Activated CD8-positive, alpha-beta memory T cell treated with anti-CD3 and anti-CD28 coated beads for 1 hour (primary cell): ENCODE measurements at places on chromosomes 6 and 20.
A peak's percentile ranks its signal among the peaks of the same experiment; 100 is the strongest.

DNA sequence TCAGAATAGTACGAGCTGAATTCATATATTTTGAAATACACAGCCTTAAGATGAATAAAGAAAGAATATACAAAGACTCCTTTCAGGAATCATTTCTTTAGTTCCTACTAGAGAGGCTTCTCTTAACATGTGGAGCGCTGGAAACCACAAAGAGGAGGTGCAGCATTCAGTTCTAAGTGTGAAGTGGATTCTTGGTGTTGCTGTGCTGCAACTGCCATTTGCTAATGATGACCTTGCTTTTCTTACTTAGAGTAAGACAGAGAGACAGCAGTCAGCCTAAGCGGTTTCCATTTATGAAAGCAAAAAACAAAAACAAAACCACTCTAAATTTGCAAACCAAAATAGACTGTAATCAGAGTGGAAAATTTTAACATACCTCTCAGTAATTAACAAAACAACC is 629.0 kb downstream of the EPHA7 start:
- no peak for DNase-seq

- no peak for DNase-seq
Observed at GRCh38 chr6:8652710-8653109, 217.4 kb upstream of the SLC35B3 start.

DNA sequence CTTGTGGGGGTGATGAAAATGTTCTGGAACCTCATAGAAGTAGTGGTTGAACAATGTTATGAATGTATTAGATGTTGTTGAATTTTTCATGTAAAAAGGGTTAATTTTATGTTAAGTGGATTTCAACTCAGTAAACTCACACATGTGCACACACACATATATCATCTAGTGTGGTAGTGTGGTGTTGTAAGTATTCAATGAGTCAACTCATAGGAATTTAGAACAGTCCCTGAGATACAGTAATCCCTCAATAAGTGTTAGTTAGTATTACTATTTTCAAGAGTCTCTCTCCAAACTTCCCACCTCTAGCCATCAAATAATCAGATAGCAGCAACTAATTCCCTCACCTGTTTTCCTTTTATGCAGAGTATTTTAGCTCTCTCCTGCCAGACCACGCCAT is 563.1 kb upstream of the JARID2 start:
- DNase-seq: no peak

DNA sequence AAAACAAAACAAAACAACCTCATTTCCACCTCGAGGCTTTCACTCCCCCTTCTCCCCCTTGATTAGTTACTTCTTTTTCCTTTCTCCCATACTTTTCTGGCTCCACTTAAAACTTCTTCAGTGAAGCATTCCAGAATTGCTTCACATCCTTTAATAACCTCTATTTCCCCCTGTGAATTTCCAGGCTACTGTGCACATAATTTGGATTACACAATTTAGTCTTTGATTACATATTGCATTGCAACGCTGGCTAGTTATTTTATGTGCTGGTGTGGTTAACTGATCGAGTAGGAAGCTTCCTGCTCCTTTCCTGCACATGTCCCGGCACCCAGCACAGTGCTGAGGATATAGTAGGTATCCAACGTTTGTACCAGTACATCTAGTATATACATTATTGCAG is 28.1 kb upstream of the EEF1E1 start:
- no peak for DNase-seq

GRCh38 chr6:143516690-143517446 is 5.3 kb upstream of the FUCA2 start:
- no peak for DNase-seq

GRCh38 chr6:44742201-44742600 is 354.7 kb downstream of the CDC5L start:
- DNase-seq: no peak

- no peak for DNase-seq
Observed at GRCh38 chr6:134640229-134640628, 309.7 kb downstream of the ALDH8A1 start.

DNA sequence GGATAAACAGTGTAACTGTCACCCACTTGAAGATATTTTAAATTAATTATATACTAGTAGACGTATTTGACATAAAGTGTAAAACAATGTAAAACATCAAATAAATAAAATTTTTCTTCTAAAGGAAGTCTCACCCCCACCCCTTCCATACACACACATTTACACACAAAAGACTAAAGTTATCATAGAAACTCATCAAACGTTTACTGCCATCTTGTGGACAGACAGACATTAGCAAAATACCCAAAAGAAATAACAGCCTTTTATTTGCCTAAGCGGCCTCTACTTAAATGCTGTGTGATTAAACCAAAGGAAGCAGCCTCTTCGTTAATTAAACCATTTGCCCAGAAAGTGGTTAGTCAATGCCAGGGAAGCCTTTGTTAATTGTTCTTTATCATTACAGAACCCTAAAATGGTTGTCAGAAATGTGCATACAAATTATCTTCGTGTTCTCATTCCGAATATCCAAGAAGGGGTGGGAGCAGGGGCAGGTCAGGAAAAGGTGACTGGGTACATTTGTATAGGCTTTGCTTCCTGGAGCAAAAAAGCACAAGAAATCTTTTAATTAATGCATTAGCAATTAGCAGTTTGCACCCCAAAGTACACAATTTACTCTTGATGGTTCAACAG is 176.2 kb upstream of the SASH1 start:
- DNase-seq: no peak

- no peak for DNase-seq
Observed at GRCh38 chr6:31737315-31737990, 1.1 kb upstream of the CLIC1 start.

DNA sequence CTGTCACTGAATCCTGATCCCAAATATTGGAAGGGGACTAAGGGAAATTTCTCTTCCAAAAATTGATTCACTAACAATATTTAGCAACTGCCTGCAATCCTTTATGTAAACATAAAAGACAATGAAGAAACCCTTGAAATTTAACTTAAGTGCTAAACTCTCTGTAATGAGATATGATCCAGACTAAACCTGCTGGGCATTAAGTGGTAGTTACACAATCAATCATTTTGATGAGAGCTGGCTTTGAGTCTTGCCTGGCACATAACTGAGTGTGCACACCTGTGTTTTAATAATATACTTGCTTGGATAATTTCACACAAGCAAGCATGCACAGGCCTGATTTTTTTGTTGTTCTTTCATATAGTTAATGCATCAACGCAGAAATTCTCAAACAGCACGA is 9.8 kb upstream of the ZFP64 start:
- DNase-seq: no peak

DNA sequence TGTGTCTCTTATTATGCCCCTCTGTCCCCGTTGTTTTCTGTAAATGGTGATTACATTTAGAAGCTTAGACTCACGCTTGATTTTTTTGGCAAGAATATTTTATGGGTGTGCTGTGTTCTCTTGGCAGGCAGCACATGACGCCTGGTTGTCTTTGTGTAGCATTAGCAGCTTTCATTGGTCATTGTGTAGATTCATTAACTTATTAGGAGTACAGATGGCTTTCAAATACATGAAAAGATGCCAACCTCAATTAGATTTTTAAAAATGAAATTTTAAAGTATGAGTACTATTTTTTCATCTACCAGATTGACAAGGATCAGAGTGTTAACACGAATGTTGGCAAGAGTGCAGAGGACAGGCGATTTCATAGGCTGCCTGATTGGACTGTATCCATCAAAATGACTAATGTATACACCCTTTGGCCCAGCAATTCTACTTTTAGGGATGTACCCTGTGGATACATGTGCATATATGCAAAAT is 15.2 kb downstream of the COX4I2 start:
- DNase-seq: no peak

GRCh38 chr6:166253778-166254204 is 54.4 kb downstream of the PRR18 start:
- DNase-seq: no peak

DNA sequence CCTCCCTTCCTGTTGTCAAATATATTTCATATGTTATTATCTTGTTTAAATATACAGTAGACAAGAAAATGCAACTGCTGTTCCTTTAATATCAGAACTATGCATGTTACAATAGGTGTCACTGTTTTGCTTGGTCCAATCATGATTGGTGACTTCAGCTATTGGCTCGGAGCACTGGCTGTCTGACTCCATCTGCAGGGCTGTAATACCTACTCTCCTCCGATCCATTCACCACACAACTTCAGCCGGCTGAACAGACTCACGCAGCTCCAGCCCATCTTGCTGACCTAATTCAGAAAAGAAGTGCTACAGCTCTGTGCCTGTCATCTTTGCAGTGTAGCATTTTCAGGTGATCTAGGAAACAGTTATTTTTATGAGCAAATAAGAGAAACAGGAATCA is at the start of gene BTBD3:
Gene BTBD3, plus strand, starts transcription at position 231 of the 400 bp plus-strand sequence. CDS start 383 bp downstream, outside the sequence.
- DNase-seq: no peak

DNA sequence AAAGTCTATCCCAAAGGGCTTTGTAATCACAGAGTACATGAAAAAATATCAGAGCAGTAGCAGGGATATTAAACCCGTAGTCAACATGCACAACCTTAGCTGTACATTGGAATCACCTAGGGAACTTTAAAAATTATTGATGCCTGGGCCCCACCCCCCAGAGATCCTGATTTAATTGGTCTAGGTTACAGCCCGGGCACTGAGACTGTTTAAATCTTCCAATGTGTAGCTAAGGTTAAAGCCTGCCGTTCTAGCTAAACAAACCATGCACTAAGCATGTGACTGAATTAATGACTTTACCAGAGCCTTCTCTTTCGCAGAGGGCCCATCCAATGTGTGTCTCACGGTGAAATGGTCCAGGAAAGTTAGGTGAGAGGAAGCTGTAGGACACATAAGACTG is 14.1 kb upstream of the JAG1 start:
- no peak for DNase-seq

GRCh38 chr6:138685257-138685656 is 88.3 kb upstream of the CCDC28A start:
- DNase-seq: no peak

DNA sequence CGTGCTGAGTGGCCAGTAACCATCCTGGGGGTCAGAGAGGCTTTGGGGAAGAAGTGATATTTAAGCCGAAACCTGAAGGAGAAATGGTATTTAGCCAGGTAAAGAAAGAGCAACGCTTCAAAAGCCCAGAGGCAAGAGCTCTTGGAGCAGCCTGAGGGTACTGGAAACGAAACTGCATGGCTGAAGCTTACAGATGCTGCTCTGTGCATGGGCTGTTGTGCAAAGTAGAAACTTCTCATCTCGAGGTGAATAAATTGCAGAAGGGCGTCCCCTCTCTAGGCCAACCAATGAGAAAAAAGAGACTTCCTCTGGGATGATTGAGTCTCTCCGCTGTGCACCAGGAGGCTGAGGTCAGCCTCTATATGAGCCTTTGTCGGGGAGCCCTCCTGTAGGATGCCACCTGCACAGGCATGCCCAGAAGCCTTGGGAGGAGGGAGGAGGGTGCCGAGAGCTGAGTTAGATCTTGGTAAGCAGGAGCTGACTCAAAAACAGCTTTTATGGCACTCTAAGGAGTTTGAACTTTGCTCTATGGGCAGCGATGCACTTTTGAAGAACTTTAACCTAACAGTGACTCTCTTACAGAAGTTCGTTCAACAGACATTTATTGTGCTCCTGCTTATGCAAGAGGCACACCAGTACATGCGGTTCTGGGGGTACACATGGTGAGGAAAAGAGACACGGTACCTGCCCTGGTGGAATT is 61.6 kb upstream of the EDN1 start:
- DNase-seq: no peak

- no peak for DNase-seq
Observed at GRCh38 chr6:53009056-53009455, 14.0 kb upstream of the GSTA4 start.

DNA sequence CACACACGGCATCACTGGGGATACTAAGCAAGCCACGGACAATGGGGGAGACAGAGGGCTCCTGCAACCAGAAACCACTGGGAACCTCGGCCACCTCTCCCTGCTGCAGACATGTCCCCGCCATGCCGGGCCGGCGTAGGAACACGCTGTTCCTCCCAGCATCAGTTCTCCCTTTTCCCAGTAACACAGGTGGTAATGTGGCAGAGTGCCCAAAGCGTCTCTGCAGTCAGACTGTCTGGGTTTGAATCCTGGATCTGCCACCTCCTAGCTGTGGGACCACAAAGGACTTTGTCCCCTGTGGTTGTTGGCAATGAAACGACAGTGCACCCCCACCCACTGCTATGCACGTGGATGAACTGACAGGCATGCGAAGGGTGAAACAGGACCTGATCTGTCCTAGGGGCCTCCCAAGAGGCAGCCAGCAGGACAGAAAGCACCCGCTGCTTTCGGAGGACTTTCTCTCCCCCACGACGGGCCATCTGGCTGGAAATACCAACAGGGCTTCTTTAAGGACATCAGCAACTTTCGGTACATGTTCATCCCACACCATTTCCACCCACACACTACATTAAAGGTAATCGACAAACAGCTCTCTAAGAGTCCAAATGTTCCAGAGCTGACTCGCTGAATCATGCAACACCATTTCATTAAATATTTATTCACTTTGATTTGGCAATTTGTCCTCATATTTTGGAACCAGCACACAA is 74.1 kb downstream of the SULF2 start:
- DNase-seq: no peak

- no peak for DNase-seq
Observed at GRCh38 chr6:112690497-112691202, 343.5 kb downstream of the RFPL4B start.

GRCh38 chr6:35977308-35977707 is 47.1 kb downstream of the SLC26A8 start:
- DNase-seq: no peak

GRCh38 chr6:148203970-148204369 is 138.7 kb upstream of the SASH1 start:
- DNase-seq: peak; percentile 12

DNA sequence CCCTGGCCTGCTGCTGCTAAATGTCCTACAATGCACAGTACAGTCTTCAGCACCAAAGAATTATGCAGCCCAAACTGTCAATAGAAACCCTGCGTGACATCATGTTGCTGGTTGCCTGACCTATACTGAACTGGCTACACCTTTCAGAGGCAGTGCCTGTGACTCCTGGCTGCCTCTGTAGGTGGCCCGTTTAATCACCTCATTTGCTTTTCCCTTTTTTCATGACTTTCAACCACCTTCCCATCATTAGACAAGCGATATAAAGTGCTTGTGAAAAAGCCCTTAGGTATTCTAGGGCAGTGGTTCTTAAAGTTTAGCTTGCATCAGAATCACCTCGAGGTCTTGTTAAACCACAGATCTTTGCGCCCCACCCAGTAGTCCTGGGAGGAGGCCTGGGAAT is 33.0 kb upstream of the RIPOR2 start:
- no peak for DNase-seq

- no peak for DNase-seq
Observed at GRCh38 chr6:99588618-99589289, 17.9 kb upstream of the PRDM13 start.

DNA sequence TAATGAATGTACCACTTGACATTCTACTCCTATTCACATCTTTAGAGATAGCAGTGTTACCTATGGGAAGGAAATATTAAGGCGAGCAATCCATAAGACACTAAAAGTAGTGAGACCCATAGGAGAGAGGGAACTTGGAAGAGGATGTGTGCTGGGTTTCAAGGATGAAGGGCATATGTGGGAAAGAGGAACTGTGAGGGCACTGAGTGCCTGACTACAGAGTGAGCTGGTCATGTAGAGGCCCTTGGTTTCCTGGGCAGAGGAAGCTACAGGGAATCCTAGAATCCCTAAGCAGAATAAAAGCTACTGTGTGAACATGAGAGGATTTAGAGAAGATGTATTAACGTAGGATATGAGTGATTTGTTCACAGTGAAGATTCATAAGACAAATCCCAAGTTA is 262.8 kb downstream of the FARS2 start:
- DNase-seq: no peak

GRCh38 chr6:75657327-75657726 is 55.6 kb downstream of the SENP6 start:
- no peak for DNase-seq

- no peak for DNase-seq
Observed at GRCh38 chr6:90495216-90495817, 91.6 kb downstream of the MAP3K7 start.
